Smooth muscle cell of the umbilical artery (primary cell): ENCODE measurements at places on chromosomes 12 and 14. TPM values are rescaled to one million over a fixed set of nuclear protein-coding genes. Genes with fewer than 3 reads are reported as not detected.

The NAV3 gene
- total RNA-seq: 39.2 and 159 TPM in 2 replicates

The KRT2 gene
- total RNA-seq: not detected in 2 replicates

The CCDC197 gene
- not detected in 2 replicates for total RNA-seq

The SVOP gene
- total RNA-seq: not detected in 2 replicates

The CCDC175 gene
- not detected in 2 replicates for total RNA-seq

The CLEC4D gene
- total RNA-seq: not detected in 2 replicates

The TMEM63C gene
- 0.30 and 0.46 TPM in 2 replicates for total RNA-seq

The STAT2 gene
- total RNA-seq: 173 and 265 TPM in 2 replicates
